ENCODE measurements at places on chromosomes 4 and X. TPM values are rescaled to one million over a fixed set of nuclear protein-coding genes. Genes with fewer than 3 reads are reported as not detected.

Gene SORCS2
- 6.7 TPM for total RNA-seq

Gene HPGD
- not detected for total RNA-seq

Gene GPR34
- not detected for total RNA-seq

Gene CT45A1
- not detected for total RNA-seq

Gene CENPU
- 6.9 TPM for total RNA-seq

Gene BDH2
- 55.9 TPM for total RNA-seq

Gene CCDC158
- total RNA-seq = not detected

Measured in osteocyte (in vitro differentiated cells).